ENCODE measurements at places on chromosomes 7 and 10. TPM values are rescaled to one million over a fixed set of nuclear protein-coding genes. Genes with fewer than 3 reads are reported as not detected.

- peak; percentile 37 for DNase-seq
Measured at GRCh38 chr7:128115336-128115820, 84.1 kb upstream of the LRRC4 start.

DNA sequence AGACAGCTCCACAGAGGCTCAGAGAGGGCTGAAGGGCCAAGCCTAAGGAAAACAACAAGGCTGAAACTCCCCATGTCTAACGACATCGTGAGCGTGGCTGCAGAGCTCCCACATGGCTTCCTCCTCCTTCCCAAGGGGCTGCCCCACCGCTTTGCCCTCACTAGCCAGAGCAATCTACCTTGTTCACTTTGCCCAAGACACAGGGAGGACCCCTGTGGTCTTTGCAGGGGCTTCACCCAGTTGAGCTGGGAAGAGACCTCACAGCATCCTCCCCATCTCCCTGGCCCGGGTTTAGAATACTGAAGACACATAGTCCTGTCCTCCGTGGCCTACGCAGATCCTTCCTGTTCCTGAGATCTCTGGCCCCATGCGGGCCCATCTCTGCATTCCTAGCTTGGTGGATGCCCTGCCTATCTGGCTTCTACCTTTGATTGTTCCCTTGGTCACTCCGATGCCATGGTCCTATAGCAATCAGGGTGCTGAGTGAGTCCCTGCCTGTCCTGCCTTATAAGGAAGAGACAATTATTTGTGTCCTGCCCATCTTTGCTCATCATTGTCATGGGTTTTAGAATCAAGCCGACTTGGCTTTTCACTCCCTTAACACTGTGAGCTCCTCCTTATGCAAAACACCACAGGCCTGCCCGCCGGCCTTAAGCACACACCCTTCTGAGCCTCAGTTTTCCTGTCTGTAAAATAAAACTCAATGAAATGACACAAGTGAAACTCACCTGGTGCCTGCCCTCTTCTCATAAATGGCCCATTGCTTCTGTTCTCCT, 73.2 kb downstream of the PARP12 start:
- no peak for DNase-seq

DNA sequence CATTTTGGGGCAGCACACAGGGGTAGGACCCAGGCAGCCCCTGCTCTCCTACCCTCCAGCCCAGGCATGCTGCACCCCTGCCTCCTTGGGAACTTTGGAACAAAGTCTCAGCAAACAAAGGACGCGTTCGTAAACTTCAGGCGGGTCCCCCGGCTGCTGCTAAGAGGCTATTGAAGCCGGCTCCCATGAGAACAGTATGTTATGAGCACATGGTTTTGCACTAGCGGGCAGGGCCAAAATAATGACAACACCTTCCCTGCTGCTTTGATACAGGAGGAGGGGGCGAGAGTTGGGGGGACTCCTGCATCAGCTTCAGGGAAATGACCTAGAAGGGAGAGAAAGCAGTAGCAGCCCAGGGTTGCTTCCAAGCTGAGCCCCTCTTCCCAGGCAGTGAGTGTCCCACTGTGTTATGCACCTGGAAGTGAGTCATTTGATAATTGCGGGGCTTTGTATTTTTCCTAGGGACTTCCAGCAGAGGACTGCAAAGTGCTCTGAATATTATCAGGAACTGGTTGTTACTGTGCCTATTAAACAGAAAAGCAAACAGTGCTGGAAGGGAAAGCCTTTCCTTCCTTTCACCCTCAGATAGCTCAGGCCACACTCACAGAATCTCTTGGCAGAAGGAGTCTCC, 6.9 kb downstream of the ITPRIP start:
- DNase-seq, result no peak

Gene CUBN
- 0.32 TPM for total RNA-seq

DNA sequence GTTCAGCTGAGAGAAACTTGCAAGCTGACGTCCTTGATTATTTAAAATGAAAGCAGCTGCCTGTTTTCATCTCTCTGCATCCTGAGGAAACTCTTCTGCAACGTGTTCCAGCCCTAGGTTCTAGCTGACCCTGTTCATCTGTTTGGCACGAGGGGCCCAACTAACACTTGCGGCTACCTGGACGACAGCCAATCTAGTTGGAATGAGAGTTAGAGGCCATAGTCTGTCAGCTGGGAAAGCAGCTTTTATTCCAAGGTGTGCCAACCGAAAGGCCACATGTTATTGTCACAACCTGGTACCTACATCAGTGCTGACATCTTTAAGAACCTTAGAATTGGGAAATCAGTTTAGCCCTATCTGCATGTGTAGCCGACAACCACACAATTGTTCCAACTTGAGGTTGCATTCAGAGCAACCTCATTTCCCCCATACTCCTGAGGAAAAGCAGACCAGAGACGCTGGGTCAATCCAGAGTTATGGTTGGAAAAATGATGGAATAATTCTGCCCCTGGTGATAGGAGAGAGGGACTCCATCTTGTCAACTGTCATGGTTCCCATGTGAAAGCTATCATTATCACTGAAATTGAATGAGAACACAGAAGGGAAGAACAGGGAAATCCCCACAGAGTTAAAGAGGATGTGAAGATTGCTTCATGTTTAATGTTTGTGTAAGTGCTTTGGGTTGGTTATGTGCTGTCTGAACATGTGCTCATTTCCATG, 121.6 kb downstream of the EGFR start:
- no peak for DNase-seq

Gene CXCL12
- total RNA-seq, result not detected

GRCh38 chr7:431658-432111, 88.0 kb downstream of the PDGFA start:
- no peak for DNase-seq

DNA sequence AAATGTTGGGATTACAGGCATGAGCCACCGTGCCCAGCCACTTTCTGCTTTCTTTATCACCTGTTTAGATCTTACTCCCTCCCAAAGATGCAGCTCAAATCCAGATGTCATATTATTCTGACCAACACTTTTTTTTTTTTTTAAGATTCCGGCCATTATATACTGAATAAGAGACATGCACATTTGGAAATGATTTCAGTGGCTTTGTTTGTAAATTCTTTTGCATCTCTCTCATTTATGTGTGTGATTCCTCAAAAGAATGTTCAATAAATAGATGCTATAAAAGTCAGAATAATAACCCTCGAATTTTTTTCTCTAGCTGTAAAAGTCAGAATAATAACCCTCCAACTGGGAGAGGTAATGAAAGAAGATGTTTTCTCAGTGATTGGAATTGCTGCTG, 25.4 kb downstream of the HECW1 start:
- no peak for DNase-seq

GRCh38 chr10:133124357-133125211, 35.4 kb upstream of the KNDC1 start:
- peak; percentile 56 for DNase-seq

Gene PTEN
- 54.3 TPM for total RNA-seq

Gene HOXA5
- total RNA-seq, result not detected

DNA sequence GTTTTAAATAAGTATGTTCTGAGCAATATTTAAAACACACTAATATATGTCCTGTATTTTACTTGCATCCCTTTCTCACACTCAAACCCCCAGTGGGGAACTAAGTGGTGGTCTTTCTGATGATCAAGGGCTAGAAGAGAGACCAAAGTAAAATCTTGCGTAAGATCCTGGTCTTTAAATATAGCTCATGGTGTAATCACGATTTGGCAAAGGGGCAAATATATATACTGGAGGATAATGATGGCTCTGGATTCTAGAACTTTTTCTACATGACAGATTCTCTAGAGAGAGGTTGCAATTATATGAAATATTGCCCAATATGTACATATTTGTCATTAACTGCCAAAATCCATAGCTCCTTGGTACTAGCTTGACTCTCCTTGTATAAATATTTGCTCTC, 438.3 kb downstream of the NXPH1 start:
- no peak for DNase-seq

- DNase-seq, result no peak
Measured at GRCh38 chr7:37916673-37917660, at the start of gene SFRP4. Gene SFRP4, minus strand, starts transcription at chr7:37916817. Its CDS starts 280 bp downstream, at chr7:37916537.

DNA sequence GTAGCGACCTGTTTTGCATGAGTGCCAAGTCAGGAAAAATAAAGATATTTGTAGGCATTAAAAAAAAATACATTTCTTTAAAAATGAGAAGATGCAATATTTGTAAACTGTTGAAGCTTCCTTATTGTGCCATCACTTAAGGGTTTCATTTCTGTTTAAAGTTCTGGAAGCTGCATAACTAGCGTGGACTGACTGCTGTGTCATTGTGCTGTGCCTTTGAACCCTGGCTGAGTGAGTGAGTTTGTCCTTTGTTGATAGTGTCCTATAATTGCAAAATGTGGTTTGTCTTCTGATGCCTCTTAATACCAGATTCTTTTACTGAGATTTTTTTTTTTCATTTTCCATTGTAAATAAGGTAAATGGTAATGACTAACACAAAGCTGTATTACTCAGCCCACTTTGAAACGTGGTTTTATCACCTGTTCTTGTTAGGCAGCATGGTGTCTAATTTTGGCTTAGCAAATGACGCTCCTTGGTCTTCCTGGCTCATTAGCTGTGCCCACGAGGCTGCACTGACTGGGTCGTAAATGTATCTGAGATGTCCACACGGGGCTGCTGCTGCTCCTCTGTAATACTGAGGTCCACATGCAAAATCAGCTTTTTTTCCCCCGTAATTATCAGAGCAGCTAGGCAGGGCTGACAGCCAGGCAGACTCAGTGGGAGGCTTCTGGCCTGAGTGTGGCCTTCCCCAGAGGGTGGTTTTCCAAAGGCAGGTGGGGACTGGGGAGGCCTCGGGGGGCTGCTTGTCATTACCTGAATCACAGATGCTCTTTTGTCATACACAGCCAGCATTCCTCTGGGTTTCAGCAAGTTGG, 14.8 kb downstream of the ZSCAN25 start:
- no peak for DNase-seq

Gene TECTB
- total RNA-seq, result not detected

Gene DKK1
- not detected for total RNA-seq

Gene ST8SIA6
- not detected for total RNA-seq
